ENCODE measurements at places on chromosomes 12 and 14. TPM values are rescaled to one million over a fixed set of nuclear protein-coding genes. Genes with fewer than 3 reads are reported as not detected.

- no peak for DNase-seq
Observed at GRCh38 chr12:46920499-46920898, 94.7 kb upstream of the SLC38A4 start.

DNA sequence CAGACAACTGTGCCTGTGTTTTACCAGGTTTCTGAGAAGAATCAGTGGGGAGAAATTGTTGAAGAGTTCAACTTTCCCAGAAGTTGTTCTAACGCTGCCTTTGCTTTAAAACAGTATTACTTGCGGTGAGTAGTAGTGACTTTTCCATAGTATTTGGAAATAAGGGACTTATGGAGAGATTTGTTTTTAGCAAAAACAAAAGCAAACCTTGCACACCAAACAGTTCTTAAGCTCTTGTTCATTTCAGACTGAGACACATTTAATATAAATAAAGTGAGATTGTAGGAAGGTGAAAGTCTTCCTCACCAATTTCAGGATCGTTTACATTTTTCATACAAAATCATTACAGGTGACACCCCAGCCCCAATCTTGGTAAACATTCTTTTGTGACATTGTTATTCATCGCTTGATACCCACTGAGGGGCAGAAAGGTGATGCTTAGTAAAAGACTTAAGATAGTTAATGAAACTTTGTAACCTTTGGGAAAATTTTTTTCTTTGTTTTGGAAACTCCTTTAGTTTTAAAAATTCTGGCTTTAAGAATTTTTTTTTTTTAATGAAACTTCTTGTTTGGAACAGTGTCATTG lies 1.8 kb downstream of the ARID2 start:
- DNase-seq: no peak

- DNase-seq: no peak
Observed at GRCh38 chr12:47078086-47078395, 1.4 kb upstream of the PCED1B start.

Gene MLEC
- 77.4 TPM for total RNA-seq

Gene CLEC2B
- 0.38 TPM for total RNA-seq

Gene TAS2R31
- total RNA-seq: 2.7 TPM

Gene SLC2A14
- not detected for total RNA-seq

Gene DIO2
- total RNA-seq: 1.5 TPM

Gene MYO1H
- total RNA-seq: not detected

Gene TCL1B
- not detected for total RNA-seq

Gene PLEKHG7
- total RNA-seq: not detected
